HT1080 (cell line): ENCODE measurements at places on chromosomes 7 and 10. TPM values are rescaled to one million over a fixed set of nuclear protein-coding genes. Genes with fewer than 3 reads are reported as not detected.

The RGR gene
- not detected in 2 replicates for total RNA-seq

The HABP2 gene
- total RNA-seq, result not detected in 2 replicates

The CFAP46 gene
- total RNA-seq, result 0.35 and 0.53 TPM in 2 replicates

The COL1A2 gene
- 0.26 and 0.47 TPM in 2 replicates for total RNA-seq

The AS3MT gene
- 0.14 TPM in 1 of 2 replicates, not detected in the other for total RNA-seq

The ACBD7 gene
- 0.27 and 0.39 TPM in 2 replicates for total RNA-seq

The TUBAL3 gene
- total RNA-seq, result not detected in 2 replicates

The PDZD7 gene
- total RNA-seq, result 0.80 and 1.6 TPM in 2 replicates

The TFPI2 gene
- total RNA-seq, result not detected in 2 replicates

The DLX5 gene
- 0.23 and 1.3 TPM in 2 replicates for total RNA-seq

The LZTS2 gene
- 51.8 and 62.1 TPM in 2 replicates for total RNA-seq

The PRLHR gene
- not detected in 2 replicates for total RNA-seq

The GIMAP2 gene
- total RNA-seq, result 3.4 and 5.7 TPM in 2 replicates

The DDX21 gene
- total RNA-seq, result 170 and 188 TPM in 2 replicates

The FGFBP3 gene
- 1.4 and 2.9 TPM in 2 replicates for total RNA-seq

The GIMAP1 gene
- not detected in 2 replicates for total RNA-seq

The VSTM2A gene
- total RNA-seq, result not detected in 2 replicates

The AMZ1 gene
- total RNA-seq, result not detected in 2 replicates

The GPNMB gene
- total RNA-seq, result 2.8 and 3.9 TPM in 2 replicates

The LFNG gene
- total RNA-seq, result 8.0 and 8.3 TPM in 2 replicates

The TDRD1 gene
- total RNA-seq, result not detected in 2 replicates

The PLXDC2 gene
- 0.27 and 0.48 TPM in 2 replicates for total RNA-seq

The TRIL gene
- total RNA-seq, result not detected in 2 replicates

The UCMA gene
- total RNA-seq, result not detected in 2 replicates

The CYP3A4 gene
- total RNA-seq, result 0.05 TPM in 1 of 2 replicates, not detected in the other

The SPAM1 gene
- total RNA-seq, result not detected in 2 replicates

The STAG3 gene
- 0.10 and 0.23 TPM in 2 replicates for total RNA-seq

The ACHE gene
- total RNA-seq, result 0.27 TPM in 1 of 2 replicates, not detected in the other

The GDF2 gene
- not detected in 2 replicates for total RNA-seq
